ENCODE measurements at places on chromosomes 13 and 19. TPM values are rescaled to one million over a fixed set of nuclear protein-coding genes. Genes with fewer than 3 reads are reported as not detected.

DNA sequence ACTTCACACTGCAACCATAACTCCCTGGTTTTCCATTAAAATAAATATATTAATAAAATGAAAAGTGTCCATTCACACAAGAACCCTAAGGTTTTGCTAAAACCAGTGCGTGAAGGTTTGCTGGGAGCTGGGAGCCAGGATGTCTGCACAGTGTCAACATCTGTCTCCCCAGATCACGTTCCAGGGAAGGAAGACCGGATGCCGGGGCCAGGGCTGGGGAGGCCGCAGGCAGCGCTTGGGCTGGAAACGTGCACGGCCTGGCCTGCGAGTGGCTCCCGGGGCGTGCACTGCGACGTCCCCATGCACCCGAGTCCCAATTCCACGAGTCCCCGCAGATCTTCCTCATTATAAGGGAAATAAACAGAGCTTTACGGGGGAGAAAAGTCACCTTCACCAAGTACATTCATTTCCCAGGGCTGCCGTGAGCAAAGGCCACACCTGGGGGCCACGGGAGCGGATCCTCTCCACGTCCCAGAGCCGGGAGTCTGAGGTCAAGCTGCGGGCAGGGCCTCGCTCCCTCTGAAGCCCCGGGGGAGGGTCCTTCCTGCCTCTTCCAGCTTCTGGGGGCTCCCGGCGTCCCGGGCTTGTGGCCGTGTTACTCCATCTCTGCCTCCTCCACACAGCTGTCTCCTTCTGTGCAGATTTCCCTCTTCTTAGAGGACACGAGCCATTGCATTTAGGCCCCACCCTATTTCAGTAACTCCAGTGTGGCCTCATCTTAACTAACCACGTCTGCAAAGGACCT, 12.8 kb downstream of the SHC2 start:
- no peak for DNase-seq

- no peak for DNase-seq
Observed at GRCh38 chr13:109166804-109167203, 537.4 kb downstream of the MYO16 start.

DNA sequence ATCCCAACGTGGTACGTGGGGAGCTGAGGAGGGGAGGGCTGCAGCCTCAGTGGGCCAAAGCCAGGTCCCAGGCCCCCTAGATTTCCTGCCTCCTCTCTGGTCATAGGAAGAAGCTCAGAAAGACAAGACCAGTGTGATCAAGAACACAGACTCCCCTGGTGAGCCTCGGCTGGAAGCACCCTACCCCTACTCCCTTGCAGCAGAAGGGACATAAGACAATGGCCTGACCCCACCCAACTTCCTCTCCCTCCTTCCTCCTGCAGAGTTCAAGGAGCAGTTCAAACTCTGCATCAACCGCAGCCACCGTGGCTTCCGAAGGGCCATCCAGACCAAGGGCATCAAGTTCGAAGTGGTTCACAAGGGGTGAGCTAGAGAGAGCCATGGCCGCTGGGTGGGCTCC, 11.5 kb downstream of the PODNL1 start:
- DNase-seq: no peak

The ZNF77 gene
- polyA plus RNA-seq: 3.4 TPM
